ENCODE measurements at places on chromosomes 1 and 21.

DNA sequence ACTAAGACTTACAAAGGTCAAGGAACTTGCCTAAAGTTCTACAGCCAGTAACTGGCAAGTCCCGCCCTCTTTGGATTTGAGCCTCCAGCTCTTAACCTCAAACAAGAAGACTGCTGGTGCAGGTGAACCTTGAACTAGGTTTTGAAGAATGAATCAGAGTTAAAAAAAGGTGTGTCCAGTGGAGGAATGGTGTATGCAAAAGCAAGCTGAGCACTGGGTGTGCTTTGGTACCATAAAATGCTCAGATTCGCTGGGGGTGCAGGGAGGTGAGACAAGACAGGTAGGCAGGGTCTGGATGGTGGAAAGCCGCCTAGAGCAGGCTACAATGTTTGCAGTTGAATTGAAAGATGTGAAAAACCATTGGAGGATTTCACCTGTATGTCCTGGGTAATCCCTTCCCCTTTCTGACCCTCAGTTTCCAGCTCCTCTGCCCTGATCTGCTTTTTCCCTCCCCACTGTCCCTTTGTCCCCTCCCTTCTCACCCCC lies 39.8 kb downstream of the FOXD2 start:
- DNase-seq, result no peak

DNA sequence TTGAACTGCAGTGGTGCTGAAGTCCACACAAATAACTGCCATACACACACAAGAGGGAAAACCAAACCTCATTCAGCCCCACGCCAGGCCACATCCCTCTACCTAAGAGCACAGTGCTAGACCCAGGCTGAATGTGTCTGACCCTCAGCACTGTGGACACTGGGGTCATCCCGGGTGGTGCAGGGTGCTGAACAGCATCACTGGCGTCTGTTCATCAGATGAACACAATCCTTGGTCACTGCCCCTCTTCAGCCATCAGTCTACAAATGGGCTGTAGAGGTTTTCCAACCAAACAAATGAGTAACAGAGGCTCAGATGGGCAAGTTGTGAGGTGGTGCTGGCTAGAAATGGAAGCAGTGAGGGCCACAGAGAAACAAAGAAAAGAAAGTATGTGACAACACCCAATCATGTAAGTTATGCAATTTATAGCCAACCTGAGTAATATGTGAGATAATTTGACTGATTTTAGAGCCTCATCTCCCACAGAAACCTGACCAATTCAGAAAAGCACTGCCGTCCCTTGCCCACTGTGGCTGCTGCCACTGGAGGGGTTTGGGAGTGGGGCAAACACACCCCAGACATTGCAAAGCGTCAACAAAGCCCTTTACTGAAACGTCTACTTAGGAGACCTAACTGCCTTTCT lies 27.9 kb downstream of the GNB1 start:
- no peak for DNase-seq

DNA sequence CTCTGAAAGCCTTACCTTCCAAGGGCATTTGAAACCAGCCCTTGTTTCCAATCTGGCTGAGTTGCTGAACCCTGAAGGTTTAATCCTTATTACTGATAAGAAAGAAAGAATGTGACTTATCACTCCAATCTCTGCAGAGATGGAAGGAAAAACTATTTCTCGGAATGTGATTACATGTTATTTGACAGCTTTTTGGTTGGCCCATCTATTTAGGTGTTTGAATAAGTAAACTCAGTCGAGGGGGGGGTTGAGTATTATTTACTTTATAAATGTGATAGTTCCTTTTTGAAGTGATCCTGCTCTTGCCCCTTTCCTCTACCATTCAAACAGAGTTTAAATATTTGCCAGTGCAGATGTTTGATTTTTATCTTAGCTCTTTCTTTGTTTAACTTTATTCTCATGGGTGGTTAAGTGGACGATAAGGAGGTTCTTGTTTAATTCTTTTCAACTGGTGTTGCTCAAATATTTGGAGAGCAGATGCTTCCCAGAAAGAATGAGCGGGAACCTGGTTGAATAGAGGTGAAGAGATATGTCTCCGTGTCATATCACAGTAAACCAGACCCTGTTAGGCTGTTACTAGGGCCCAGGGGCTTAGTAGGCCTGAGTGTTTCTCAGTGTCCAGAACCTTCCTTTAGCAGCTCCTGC lies 126.1 kb downstream of the CACHD1 start:
- DNase-seq, result no peak

DNA sequence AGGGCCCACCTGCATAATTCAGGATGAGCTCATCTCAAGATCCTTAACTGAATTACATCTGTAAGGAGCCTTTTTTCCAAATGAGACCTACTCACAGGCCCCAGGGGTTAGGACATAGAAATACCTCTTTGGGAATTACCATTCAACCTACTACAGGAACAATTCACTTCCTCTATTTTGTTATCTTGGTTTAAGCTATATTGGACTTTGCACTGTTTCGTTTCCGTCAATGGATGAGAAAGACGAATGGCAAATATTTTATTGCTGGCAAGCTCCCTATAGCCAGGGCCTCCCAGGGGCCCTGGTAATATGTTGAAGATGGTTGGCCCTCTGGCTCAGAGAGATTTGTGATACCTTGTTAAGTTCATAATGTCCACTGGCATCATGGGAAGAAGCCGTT lies 384.2 kb upstream of the DUSP10 start:
- no peak for DNase-seq

DNA sequence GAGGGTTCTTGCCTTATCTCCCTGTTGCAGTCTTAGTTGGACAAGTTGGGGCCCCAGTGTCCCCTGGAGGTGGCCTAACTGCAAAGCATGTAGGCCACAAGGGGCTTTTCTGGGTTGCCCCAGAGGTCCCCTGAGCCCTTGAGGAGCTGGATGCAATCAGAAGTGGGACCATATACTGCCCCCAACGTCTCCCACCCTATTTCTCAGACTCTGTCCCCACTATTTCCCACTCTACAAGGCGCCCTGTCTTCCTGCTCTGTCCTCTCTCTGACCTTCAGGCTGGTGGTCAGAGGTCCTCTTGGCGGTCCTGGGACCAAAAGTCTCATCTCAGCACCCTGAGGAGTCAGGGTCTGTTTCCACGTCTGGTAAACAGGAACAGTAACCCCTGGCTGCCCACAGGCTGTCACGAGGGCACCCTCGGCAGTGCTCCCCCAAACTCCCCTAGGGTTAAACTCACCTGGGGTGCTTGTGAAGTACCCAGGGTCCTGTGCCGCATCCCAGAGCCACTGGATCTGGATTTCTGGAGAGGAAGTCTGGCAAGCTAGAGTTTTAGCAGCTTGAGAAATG lies 14.9 kb downstream of the PROK1 start:
- DNase-seq, result no peak

- peak; percentile 60 for DNase-seq
These were observed at the start of gene RIPPLY3 for GRCh38 chr21:37006486-37007291. TSS of gene RIPPLY3 (plus strand) at chr21:37006702. CDS start at chr21:37006773, 71 bp downstream.

DNA sequence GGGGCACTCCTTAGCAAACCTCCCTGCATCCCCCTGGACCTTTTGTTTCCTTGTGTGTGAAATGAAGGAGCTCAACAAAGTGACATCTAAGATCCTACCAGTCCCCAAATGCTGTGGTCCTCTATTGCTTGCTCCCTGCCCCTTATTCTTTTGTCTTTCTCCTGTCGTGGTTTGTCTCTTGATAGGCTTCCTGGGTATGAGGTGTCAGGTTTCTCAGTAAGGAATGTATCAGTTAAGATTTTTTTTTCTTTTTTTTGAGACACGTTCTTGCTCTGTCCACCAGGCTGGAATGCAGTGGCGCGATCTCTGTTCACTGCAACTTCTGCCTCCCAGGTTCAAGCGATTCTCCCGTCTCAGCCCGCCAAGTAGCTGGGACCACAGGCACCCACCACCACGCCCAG lies 16.8 kb downstream of the CNIH3 start:
- DNase-seq, result no peak

DNA sequence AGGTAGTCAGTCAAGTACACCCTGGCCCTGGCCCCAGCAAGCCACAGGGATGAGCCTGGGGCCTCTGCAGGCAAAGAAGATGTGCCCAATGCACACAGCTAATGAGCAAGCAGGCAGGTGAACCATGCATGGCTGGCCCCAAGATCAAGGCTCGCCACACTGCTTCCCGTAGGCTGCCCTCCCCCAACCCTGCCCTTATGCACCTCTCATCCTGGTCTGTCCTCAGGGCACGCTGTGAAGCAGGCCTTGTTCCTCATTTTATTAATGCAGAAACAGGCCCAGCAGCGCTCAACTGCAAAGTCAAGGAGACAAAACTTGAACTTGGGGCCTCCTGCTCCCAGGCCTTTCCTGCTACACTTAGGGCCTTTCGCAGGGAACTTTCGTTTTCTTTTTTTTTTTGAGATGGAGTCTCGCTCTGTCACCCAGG lies 35.6 kb upstream of the ID3 start:
- DNase-seq, result no peak

GRCh38 chr1:45892068-45892785 lies 88.8 kb downstream of the MAST2 start:
- no peak for DNase-seq

Measured in stimulated activated effector memory CD8-positive, alpha-beta T cell treated with anti-CD3 and anti-CD28 coated beads, Interleukin-12 subunit alpha, Interleukin-12 subunit beta, amount 100 ng/mL, for 72 hours (primary cell).